Gastrocnemius medialis (tissue), 4 donors: ENCODE measurements at places on chromosomes 4 and X. TPM values are rescaled to one million over a fixed set of nuclear protein-coding genes. Genes with fewer than 3 reads are reported as not detected.

The CHRDL1 gene
- total RNA-seq: 2.9 TPM

The BEX2 gene
- 0.42 TPM for total RNA-seq

The BANK1 gene
- 0.10 TPM for total RNA-seq

The GAB1 gene
- total RNA-seq: 27.7 TPM

The EGF gene
- 20.1 TPM for total RNA-seq

GRCh38 chr4:78296261-78296660 is 239.1 kb downstream of the FRAS1 start:
- DNase-seq: no peak

DNA sequence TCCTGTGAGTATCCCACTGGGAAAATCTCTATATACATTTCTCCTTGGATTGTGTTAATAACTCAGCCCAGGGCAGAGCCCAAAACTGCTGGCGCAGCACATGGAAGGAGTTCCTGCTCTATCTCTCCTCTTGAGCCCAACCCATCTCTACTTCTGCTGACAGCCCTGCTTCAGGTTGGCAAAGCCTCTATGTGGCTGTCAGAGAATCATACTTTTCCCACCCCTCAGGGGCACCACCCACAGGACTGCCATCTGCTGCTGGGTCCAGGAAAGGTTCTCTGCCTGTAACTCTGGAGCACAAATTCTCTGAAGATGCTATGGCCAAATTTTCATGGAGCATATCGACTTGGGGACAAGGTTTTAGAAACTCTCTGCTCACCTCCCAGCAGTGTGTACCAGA is 278.5 kb upstream of the EMCN start:
- no peak for DNase-seq

DNA sequence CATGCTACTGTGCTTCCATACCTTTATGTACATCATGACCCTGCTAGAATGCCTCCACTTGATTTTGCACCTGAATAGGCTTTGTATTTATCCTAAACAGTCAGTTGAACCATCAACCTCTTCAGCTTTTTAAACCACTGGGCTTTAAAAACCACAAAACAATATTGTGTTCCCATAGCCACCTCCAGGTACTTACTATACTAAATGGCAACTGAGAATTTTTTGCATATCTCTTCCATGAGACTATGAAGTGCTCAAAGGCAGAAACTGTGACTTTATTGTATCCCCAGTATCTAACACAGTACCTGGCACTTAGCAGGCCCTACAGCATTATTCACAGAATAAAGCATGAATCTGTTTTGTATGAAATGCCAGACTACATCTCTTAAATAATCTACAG is 39.7 kb downstream of the ANAPC10 start:
- DNase-seq: no peak

DNA sequence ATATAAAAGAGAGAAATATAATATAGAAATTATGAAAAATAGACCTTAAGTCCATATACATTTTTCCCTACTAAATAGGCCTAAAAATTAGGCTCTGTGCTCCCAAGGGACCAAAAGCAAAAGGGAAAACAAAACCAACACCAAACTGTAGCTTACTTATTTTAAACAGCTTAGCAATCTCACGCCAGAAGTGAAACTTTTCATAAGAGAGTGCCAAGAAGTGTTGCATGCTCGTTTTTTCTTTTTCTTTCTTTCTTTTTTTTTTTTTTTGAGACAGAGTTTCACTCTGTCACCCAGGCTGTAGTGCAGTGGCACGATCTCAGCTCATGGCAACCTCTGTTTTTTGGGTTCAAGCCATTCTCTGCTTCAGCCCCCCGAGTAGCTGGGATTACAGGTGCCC is 250.4 kb downstream of the TMA16 start:
- DNase-seq: no peak

- DNase-seq: peak; percentile 78
Measured at GRCh38 chr4:1309261-1310010, 19.7 kb downstream of the MAEA start.

DNA sequence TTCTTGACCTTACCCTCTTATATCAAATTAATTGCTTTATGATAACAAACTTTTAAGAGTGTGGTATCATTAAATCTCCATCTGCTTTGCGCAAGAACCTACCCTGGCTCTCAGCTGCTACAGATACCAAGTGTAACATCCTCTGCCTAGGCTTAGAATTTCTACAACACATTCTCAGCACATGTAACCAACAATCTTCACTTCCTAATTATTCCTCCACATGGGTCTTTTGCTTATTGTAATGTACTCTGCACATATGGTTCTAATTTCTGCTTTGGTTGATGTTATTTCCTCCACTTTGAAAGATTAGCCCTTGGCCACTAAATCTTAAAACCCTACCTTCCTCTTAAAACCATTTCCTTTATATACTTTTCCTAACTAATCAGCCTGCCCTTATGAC is 242.4 kb downstream of the ARHGAP24 start:
- no peak for DNase-seq

GRCh38 chr4:153651587-153651986 is 32.5 kb upstream of the TLR2 start:
- DNase-seq: peak; percentile 27

- DNase-seq: no peak
Measured at GRCh38 chr4:11505221-11505971, 76.7 kb upstream of the HS3ST1 start.
